ENCODE measurements at places on chromosomes 6 and 20.
A peak's percentile ranks its signal among the peaks of the same experiment; 100 is the strongest.

DNA sequence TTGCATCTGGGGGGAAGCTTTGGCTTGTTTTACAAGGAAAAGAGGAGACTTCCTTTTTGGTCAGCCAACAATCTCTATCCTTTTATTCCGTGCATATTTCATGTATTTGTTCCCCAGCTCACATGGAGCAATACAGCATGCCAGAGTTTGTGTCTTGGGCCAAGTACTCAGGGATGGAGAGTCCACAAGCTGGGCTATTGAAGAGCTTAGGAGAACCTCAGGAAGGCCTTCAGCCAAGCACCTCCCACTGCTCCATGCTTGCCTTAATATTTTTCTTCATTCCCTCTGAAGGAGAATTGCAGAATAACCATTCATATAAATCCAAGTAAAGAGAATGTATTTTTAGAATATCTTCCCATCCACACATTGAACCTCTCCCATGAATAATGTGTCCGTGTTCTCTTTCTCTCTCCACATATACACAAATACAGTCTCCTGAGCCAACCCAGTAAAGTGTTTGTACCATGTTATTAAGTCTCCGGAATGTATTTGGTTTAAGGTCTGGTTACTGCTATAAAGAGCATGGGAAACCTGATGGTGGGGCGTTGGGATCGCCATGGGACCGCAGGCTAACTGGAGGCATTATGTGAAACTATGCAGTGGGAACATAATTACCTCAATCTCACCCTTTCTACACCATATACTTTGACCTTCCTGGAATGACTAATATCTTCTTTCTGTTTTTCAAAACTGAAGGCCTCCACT is 3.0 kb downstream of the LAMA4 start:
- no peak for DNase-seq

- DNase-seq = peak; percentile 74
Measured at GRCh38 chr20:37345339-37346235, at the start of gene SRC. SRC (plus strand) TSS chr20:37346140; CDS start chr20:37384154, 38,014 bp downstream.

GRCh38 chr6:154070657-154071056 is 31.6 kb downstream of the OPRM1 start:
- DNase-seq = no peak

- DNase-seq = no peak
Measured at GRCh38 chr6:151213352-151213751, 26.4 kb upstream of the AKAP12 start.

DNA sequence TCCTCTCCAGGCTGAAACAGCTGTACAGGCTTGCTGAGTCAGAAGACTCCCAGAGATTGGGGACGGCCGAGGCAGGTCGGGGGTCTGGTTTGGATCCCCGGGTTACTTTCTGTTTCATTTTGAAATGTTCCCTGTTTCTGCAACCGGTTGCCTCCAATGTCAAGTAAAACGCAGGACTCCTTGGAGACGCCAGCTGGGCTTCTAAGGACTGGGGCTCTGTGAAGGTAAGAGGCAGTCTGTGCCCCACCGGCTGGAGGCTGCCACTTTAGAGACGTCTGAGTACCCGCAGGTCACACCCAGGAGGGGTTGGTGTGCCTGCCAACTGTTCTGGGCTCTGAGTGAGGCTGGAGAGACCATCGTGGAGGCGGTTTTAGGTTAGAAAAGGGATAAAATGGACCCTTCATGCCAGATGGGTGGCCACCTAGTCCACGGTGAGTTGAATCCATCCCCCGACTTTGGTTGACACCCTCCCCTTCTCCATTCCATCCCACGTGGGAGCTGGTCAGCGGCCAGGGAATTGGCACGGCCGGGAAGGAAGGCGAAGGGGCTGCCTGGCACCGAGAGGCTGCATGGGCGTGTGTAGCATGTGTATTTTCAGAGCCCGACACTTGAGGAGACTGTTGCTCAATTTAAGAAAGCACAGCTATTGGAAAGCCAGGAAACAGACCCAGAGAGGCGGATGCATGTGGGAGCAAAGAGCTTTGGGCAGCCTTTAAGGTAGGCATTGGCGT is 240.9 kb downstream of the PHACTR1 start:
- DNase-seq = peak; percentile 3

- DNase-seq = no peak
Measured at GRCh38 chr20:17749978-17750721, 50.4 kb downstream of the BANF2 start.

DNA sequence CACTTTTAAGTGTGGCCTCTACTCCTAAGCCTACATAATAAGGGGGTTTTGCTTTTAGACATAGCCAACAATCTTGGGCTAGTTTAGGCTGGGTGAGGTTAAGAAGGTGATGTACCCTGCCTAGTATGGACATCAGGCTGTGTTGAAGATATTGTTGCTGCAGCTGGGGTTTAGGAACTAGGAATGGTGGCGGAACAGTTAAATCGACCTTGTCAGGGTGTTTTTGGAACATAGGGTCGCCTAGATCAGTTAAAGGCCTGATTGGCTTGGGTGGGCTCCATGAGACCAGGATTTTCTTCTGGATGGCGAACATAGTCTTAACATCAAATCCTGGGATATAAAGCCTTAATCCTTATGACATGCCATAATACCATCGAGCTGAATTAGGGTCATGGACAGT is 156.1 kb downstream of the TRIM27 start:
- DNase-seq = no peak

DNA sequence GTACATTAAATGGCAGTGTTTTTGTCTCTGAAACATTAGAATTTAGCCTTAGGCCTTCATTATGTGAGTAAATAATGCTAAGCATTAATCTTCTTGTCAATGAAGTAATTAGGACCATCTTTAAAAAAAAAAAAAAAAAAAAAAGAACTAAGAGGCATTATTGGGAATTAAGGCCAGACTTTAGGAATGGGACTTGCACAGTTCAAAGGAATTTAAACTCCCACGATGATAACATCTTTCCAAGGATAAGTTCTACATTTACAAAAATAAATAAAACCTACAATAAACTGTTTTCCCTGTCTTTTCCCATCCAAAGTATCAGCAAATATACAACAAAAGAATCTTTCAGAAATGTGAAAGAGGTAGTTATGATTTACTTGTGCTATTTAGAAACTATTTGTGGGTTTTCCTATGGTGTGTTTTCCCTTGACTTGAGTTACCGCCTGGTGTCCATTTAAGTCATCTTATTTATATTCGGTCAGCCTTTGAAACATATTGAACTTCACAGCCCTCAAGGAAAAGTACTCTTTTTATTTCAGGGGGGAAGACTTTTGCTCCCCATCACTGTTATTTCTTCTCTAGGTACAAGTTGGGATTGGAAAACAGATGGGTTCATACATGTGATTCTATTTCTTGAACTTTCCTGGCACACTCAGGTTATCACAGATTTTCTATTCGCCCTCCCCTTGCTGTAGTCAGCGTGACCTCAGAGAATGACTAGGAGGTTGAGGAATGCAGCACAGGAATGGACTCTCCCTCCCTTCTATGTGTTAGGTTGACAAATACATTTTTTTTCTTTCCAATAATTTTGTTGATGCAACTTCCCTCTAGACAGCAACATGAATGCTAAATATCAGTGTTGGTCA is 13.6 kb downstream of the STMND1 start:
- no peak for DNase-seq

All from HuH-7 (cell line).